ENCODE measurements at places on chromosomes 16 and 17. TPM values are rescaled to one million over a fixed set of nuclear protein-coding genes. Genes with fewer than 3 reads are reported as not detected.

CACNG5 gene
- not detected for total RNA-seq

WNT3 gene
- total RNA-seq = 2.0 TPM

OTOA gene
- under 0.01 TPM for total RNA-seq

TSEN54 gene
- 12.3 TPM for total RNA-seq

PLCG2 gene
- total RNA-seq = 0.19 TPM

PTGES3L gene
- total RNA-seq = 0.28 TPM

SYCE1L gene
- total RNA-seq = not detected

CDRT15L2 gene
- total RNA-seq = not detected

PRSS53 gene
- total RNA-seq = 1.9 TPM

CAPNS2 gene
- 0.28 TPM for total RNA-seq

C16orf46 gene
- total RNA-seq = not detected

CETP gene
- total RNA-seq = 0.56 TPM

DNAAF8 gene
- total RNA-seq = 2.8 TPM

LDHD gene
- total RNA-seq = 4.2 TPM

GCSH gene
- total RNA-seq = 12.1 TPM

ACSM2A gene
- not detected for total RNA-seq

SEPTIN12 gene
- total RNA-seq = not detected

CXCL16 gene
- 0.58 TPM for total RNA-seq

WDR45B gene
- 72.2 TPM for total RNA-seq

FAM234A gene
- total RNA-seq = 91.3 TPM

TEX19 gene
- not detected for total RNA-seq

FADS6 gene
- not detected for total RNA-seq

ALOXE3 gene
- not detected for total RNA-seq

XYLT1 gene
- total RNA-seq = 9.4 TPM

NTN1 gene
- total RNA-seq = 0.28 TPM

KRTAP4-1 gene
- not detected for total RNA-seq

COTL1 gene
- total RNA-seq = 200 TPM

GNG13 gene
- total RNA-seq = not detected

RNF222 gene
- total RNA-seq = not detected

Data from regular cardiac myocyte (primary cell).